ENCODE measurements at places on chromosomes 5 and 9. TPM values are rescaled to one million over a fixed set of nuclear protein-coding genes. Genes with fewer than 3 reads are reported as not detected.

Gene C5orf24
- 51.6 TPM for total RNA-seq

Gene SPATA31A3
- not detected for total RNA-seq

Gene ZNF618
- total RNA-seq: 6.8 TPM

Gene GRXCR2
- total RNA-seq: not detected

Gene CDH12
- not detected for total RNA-seq

Gene TSLP
- not detected for total RNA-seq

Gene PCDHGA12
- total RNA-seq: 17.3 TPM
